NCI-H748 treated with DMSO at 0.1 percent for 48 hours (cell line): ENCODE measurements at places on chromosomes 2 and 18.

GRCh38 chr2:117980783-117981676 lies 32.8 kb downstream of the CCDC93 start:
- DNase-seq, result no peak

GRCh38 chr2:226794751-226795171 lies 4.9 kb downstream of the IRS1 start:
- no peak for DNase-seq

GRCh38 chr2:116719836-116720235 lies 1094.7 kb upstream of the DDX18 start:
- DNase-seq, result peak; percentile 66

GRCh38 chr2:134193006-134193405 lies 60.9 kb upstream of the MGAT5 start:
- DNase-seq, result no peak

- no peak for DNase-seq
Measured at GRCh38 chr18:63107931-63108330, 211.6 kb downstream of the BCL2 start.
